ENCODE measurements at places on chromosomes 6 and 20. TPM values are rescaled to one million over a fixed set of nuclear protein-coding genes. Genes with fewer than 3 reads are reported as not detected.

MYL9 gene
- total RNA-seq, result 2,086 TPM

SOX18 gene
- 43.2 TPM for total RNA-seq

LHFPL5 gene
- total RNA-seq, result not detected

CCDC170 gene
- total RNA-seq, result 1.4 TPM

WFDC5 gene
- total RNA-seq, result not detected

UBD gene
- total RNA-seq, result 4.4 TPM

TMC2 gene
- 0.15 TPM for total RNA-seq

COL11A2 gene
- total RNA-seq, result 1.7 TPM

CDK19 gene
- total RNA-seq, result 22.4 TPM

OR10C1 gene
- total RNA-seq, result not detected

FRS3 gene
- total RNA-seq, result 3.7 TPM

CGA gene
- not detected for total RNA-seq

OLIG3 gene
- not detected for total RNA-seq

WASF1 gene
- total RNA-seq, result 8.9 TPM

HLA-DQA2 gene
- 18.5 TPM for total RNA-seq

CST5 gene
- not detected for total RNA-seq

CRISP2 gene
- total RNA-seq, result not detected

TPX2 gene
- 0.75 TPM for total RNA-seq

HSPA1L gene
- total RNA-seq, result 1.9 TPM

MACROD2 gene
- total RNA-seq, result 6.2 TPM

PI16 gene
- total RNA-seq, result 38.7 TPM

TBC1D7 gene
- 9.9 TPM for total RNA-seq

ANGPT4 gene
- total RNA-seq, result 0.33 TPM

BANF2 gene
- not detected for total RNA-seq

C6orf58 gene
- not detected for total RNA-seq

PLG gene
- total RNA-seq, result not detected

CCM2L gene
- total RNA-seq, result 11.0 TPM

RCAN2 gene
- 235 TPM for total RNA-seq

VSX1 gene
- not detected for total RNA-seq

C2 gene
- 20.8 TPM for total RNA-seq

GRM1 gene
- total RNA-seq, result not detected

SLPI gene
- total RNA-seq, result 151 TPM

VWA7 gene
- 1.3 TPM for total RNA-seq

ECT2L gene
- total RNA-seq, result 0.19 TPM

LAMP5 gene
- total RNA-seq, result 0.16 TPM

BPI gene
- total RNA-seq, result 0.51 TPM

B4GALT5 gene
- 38.3 TPM for total RNA-seq
